ENCODE measurements at places on chromosomes 1 and 21. TPM values are rescaled to one million over a fixed set of nuclear protein-coding genes. Genes with fewer than 3 reads are reported as not detected.

GRCh38 chr1:212618466-212619210 is 10.1 kb downstream of the ATF3 start:
- DNase-seq, result no peak

GRCh38 chr1:113875714-113876113 is 4.2 kb upstream of the PTPN22 start:
- DNase-seq, result no peak

Gene SLFNL1
- 0.22 TPM for total RNA-seq

GRCh38 chr1:91502672-91503184 is 2.1 kb downstream of the CDC7 start:
- no peak for DNase-seq

DNA sequence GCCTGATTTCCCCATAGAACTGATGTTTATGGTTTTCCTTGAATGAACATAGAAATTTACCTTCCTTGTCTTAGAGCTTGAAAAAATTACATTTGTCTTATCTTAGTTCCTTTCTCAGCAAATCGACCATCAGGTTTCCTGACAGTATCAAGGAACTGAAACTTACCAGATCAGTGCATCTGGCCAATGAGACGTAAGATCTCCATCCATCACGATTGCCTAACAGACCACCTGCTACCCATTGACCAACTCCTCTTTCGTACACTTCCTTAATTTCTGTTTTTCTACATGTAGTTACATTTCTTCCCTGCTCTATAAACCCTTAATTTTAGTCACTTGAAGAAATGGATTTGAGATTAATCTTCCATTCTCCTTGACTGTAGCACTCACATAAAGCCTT is 57.4 kb upstream of the TMPRSS15 start:
- DNase-seq, result no peak

DNA sequence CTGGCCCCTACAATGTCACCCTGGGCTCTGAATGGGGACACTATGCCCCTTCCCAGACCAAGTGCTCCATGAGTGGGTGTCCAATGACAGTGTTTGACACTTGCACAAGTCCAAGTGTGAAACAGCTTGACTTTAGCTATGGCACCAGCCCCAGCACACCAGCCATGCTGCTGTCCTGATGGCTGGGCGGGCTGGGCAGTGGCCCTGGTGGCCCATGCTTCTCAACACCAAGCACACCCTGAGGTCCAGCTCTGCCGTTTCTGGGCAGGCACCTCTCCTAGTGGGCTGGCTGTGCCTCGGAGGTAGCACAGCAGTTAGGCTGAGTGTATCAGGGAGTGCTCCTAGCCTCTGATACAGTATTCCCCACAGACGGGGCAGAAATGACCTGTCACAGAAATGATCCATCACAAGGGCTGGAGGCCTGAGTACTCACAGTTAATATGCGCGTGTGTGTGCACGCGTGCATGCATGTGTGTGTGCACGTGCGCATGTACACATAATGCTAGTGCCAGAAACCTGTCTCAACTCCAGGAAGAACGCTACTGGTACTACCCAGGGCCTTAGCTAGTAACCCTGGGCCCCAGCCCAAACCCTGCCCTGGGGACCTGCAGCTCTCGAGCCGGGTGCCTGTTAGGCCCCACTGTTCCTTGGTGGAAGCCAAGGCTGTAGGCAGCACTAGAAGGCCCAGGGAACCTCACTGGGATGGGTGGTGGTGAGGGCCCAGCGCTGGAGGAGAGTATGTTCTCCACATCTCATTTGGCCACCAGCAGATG is 134.0 kb downstream of the DMRTB1 start:
- DNase-seq, result no peak
